Activated T-helper 2 cell treated with anti-CD3 and anti-CD28 coated beads, Interferon-gamma antibody, Interleukin-2, Interleukin-4, amounts not matched to agents 10 μg/mL and 5 μg/mL and 100 μg/mL, durations not matched to agents 14 hours and 24 hours and 36 hours (primary cell): ENCODE measurements at places on chromosomes 11 and 22. TPM values are rescaled to one million over a fixed set of nuclear protein-coding genes. Genes with fewer than 3 reads are reported as not detected.
A peak's percentile ranks its signal among the peaks of the same experiment; 100 is the strongest.

The BACE1-AS gene
- 4.6 and 5.3 TPM in 2 replicates for total RNA-seq

DNA sequence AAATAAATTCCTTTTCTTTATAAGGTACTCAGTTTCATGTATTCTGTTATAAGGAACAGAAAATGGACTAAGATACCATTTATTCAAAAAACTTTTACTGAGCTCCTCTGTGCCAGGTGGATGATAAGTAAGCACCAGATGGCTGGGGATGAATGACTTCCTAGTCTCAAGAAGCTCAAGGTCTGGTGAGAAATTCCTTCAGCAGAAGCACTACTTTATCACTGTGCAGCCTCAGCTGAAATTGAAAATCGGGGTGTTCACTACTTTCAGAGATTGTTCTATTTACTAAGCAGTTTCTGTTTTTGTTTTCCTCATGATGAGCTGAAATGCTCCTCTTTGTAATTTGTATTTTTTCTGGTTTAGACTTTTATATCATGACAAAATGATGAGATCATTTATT lies 7.8 kb downstream of the LDHAL6A start:
- DNase-seq, result no peak

The INSC gene
- 0.34 TPM in 1 of 2 replicates, not detected in the other for total RNA-seq

DNA sequence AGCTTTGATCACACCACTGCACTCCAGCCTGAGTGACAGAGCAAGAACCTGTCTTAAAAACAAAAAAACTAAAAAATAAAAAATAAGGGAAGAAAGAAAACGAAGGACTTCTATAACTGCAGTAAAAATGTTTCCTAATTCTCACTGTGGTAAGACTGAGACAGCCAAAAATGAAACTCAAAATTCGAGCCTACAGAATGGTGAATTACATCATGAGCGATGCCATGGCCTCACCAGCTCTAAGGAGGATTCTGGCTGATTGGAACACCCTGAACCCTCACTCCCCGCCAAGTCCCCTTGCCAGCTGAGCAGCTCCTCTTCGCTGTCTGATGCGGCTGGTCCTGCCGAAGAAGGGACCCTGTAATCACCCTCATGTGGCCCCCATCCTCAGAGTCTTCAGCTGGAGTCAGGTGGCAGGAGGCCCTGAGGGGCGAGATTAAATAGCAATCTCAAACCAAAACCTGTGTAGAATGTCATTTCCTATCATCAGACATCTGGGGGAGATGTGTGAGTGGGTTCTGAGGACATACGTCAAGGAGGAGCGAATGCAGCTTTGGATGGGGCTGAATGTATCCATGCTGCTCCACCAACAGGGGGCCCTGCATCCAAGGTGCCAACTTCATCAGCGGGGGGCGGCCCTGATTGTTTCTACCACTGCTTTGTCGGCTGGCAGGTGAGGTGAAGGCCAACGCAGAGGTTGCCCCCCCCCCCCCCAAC lies 29.2 kb downstream of the PDGFB start:
- DNase-seq, result no peak

DNA sequence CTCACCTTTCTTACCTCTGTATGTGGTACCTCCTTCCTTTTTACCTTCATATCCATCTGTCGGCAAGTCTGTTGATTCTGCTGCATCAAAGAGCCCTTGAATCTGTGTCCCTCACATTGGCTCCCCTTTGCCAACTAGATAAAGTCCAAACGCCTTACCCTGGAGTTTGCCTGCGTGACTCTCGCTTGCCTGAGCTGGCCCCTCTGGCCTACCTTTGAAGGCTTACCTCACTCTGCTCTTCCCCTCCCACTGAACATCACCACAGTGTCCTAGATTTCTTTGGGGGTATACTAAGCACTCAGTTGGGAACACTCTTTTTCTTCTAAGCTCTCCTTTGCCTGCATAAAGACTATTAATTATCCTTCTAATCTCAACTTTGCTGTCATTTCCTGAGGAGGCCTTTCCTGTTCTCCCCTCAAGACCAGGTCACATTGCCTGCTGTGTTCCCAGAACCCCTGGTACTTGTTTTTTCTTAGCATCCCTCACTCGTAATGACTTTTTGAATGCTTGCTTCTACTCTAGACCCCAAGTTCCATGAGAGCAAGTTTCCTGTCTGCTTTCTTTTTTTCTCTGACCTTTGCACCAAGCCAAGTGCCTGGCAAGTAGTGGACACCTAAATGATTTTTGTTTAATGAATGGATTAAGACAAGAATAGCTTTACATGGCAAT lies 67.8 kb upstream of the ADORA2A start:
- DNase-seq, result no peak

GRCh38 chr11:66047541-66048365 lies 1.2 kb downstream of the GAL3ST3 start:
- no peak for DNase-seq

The CBLIF gene
- not detected in 2 replicates for total RNA-seq

DNA sequence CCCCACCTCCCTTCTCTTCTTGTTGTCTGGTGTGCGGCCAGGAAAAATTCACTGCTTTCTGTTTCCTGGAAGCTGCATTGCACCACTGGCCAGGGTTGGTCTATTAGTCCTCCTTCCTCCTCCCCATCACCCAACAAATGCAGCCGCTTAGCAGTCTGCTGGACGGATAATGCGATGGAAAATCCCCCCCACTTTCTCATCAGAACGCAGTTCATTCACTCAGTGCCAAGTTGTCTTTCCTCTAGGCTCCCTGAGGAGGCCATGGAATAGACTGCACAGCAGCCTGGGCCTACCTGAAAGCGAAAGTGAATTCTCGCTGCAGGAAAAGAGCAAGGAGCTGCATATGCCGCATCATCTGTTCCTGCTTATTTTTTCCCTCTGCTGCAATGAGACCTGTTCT lies 513.6 kb downstream of the METTL15 start:
- DNase-seq, result no peak

GRCh38 chr11:9758637-9759518 lies 95.0 kb downstream of the SWAP70 start:
- DNase-seq, result peak; percentile 42

GRCh38 chr22:40001800-40002577 lies 7.2 kb downstream of the FAM83F start:
- DNase-seq, result no peak

GRCh38 chr22:30471616-30472318 lies at the start of gene SEC14L3:
TSS of gene SEC14L3 (minus strand) at chr22:30472017. CDS start at chr22:30471958, 59 bp downstream.
- DNase-seq, result no peak
